ENCODE measurements at places on chromosomes 5 and 9.

DNA sequence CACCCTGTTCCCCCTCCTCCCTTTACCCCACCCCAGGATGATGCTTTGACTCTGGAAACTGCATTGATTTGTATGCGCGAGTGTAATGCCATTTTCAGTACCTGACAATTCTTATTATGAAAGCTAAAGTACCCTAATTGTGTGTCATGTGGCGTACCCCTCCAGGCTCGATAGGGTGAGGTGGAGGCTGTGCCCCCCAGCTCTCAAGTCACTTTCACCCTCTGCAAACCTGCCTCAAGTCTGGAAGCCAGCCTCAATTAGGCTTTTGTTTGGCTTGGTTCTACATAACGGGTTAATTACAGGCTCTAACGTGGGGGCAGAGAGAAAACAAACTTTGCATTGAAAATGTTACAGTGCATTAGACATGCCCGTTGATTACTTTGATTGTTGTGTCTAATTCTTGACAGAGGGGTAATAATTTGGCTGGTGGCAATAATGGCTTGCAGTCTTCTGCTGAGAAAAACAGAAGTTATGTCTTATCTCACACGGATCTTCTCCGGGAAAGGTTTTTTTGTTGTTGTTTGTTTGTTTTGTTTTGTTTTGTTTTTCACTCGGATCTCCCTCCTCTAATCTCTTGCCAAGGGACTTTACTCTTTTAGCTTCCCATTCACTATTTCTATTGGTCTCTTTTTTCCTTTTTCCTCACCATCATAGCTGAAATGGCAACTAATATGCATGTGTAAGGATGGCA is 12.6 kb downstream of the ISL1 start:
- no peak for DNase-seq

DNA sequence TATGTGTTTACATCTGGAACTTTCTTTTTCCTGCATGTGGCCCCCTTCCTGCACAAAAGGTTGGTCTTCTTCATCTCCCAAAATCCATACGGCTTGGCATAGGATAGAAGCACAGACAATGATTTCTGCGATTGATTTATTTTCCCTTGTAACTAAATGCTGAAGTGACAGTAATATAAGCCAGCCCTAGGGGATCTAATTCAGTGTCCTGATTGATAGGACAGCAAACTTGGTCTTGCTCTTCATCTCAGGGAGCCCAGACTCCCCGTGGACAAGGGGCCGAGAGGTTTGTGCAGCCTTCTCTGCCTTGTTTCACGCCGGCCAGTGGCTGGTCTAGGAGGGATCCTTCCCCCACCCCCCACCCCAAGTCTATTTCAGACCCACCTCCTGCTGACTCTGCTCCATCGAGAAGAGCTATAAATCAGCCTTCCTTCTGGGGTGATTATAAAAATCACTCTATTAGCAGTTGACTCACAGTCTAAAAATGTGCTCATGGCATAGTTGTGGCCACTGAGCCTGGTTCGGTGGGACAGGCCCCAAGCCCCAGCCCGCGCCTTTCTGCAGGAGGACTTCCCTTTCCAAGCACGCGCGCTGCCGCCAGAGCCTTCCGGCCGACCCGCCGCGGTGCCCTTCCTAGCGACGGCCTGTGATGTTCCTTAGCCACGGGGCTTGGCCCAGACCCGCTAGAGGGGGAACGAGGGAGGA is 89.8 kb upstream of the COL5A1 start:
- DNase-seq = no peak

- DNase-seq = no peak
These were observed 33.7 kb downstream of the GPR21 start for GRCh38 chr9:123067136-123067535.

GRCh38 chr5:71971862-71972261 is 135.4 kb upstream of the MAP1B start:
- DNase-seq = no peak

DNA sequence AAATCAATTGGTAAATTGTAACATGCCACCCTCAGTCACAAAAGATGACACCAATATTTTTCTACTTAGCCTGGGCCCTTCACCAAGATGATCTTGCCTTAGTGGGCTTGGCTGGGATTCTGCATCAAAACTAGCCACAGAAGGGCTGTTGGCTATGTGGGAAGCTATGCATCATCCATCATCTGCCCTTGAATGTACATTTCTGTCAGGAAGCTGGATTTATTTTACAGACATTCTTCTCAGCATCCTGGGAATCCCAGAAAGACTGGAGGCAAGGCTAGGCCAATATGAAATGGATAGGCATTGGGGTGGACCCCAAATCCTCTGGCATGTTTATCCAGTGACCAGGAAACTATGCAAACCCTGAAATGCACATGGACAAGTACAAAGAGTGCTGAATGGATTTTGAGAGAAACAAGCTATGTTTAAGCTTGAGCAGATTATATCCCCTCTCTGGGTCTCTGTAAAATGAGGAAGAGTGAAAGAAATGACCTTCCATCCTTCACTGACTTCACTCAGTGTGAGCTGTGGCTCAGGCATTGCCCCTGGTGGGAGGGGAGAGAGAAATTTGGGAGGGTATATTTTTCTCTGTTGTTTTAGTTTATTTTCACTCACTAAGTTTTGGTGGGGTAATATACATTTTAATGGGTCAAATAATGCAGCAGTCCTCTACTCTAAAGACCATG is 283.6 kb downstream of the EBF1 start:
- no peak for DNase-seq

DNA sequence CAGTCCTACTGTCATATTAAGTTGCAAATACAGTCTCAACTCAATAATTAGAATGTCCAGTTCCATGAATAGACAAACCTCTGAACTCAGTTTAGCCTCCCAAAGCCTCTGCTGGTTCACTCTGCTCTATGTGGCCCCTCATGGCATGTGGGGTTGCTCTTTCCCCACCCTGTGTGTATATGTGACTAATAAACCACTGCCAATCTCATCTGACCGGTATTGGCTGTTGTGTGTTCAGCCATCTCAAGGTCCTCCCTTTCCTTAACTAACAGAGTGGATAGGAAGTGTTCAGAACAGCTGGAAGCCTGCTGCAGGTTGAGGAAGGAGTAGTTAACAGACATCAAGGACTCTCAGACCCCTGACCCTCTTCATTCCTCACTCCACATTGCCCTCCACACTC is 55.3 kb downstream of the IL33 start:
- DNase-seq = no peak

GRCh38 chr5:75152860-75153259 is 83.8 kb downstream of the ANKRD31 start:
- DNase-seq = no peak

GRCh38 chr5:132364319-132364718 is 5.2 kb upstream of the SLC22A5 start:
- no peak for DNase-seq

DNA sequence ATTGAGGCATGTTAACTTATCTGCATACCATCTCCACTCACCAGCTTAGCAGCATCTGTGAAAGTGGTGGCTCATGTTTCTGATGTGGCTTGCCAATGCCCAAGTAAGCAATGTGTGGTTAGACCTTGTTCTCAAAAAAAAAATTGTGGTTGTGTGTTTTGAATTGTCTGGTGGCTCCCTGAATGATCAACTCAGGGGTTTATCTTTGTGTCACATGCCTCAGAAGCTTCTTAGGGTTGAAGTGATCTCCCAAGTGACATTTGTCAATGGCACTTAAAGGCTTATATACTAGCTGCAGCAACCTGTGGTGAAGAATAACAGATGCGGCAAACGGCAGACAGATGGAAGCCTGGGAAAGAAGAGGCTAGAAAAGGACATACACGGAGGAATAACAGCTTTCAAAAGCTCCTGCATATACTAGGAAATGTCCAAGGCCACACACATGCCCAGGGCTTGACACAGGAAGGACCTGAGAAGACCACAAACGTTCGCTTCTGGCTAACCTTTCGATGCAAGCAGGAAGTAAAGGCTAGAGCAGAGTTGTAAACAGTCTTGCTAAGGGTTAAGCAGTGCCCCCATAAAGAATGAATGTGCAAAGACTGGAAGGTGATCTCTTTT is 42.2 kb upstream of the FSD1L start:
- DNase-seq = peak; percentile 33

- no peak for DNase-seq
These were observed 194.8 kb upstream of the TBCA start for GRCh38 chr5:77970891-77971290.

DNA sequence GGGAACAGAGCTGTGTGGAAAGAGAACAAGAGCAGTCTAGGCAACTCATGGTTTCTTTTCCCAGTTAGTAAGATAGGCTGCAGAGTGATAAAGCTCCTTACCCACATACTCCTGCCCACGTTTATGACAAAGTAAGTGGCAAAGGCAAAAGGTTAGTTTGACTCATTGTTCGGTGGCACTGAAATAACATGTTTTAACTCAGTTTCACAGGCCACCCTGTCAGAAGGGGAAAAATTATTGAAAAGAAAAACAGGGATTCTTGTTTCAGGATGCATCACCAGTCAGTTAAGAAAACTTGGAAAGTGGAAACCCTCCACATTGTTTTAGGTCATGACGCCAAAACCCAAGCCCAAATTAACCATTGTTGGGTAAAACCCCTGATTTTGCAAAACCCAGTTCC is 22.3 kb upstream of the DAB2 start:
- no peak for DNase-seq

GRCh38 chr5:124697501-124697900 is 48.9 kb downstream of the ZNF608 start:
- no peak for DNase-seq

DNA sequence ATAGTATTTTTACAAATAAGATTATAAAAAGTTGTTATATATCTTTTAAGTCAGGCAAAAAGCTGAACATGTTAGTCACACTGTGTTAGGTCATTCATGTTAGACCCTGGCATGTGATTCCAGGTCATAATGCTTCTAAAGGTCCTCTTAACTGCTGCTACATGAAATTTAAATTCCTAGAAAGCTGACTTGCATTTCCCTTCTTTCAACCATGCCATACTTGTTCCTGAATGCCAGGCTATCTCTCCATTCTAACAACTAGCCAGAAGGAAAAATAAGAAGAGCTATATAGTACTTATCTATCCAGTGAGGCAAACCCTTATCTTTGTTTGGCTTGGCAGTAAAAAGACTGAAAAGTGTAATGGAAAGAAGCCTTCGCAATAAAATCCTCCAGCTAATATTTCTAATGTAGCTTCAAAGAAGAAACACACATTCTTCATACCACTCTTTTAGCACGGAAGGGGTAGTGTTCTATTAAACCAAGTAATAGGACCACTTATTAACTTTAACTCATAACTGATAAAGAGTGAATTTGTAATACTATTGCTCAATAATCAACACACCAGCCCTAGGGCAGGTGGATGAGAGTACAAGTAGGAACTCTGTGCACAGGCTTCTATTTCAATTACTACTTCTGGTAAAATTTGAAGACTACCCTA is 310.2 kb downstream of the PDE4D start:
- DNase-seq = peak; percentile 88

DNA sequence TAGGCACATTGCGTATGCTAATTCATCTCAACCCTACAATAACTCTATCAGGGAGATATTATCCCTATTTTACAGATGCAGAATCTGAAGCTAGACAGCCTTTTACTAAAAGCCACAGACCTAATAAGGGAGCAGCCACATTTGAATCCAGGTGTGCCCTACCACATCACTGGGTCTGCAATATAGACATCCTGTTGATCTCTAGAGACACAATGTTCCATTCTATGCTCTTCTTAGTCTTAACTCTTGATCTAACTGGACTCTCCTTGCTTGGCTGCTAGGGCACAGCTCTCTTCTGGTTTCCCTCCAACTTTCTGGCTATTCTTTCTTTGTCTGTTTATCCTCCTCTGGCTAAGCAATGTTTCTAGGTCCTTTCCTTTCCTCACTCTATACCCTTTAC is 1.4 kb upstream of the SPATA6L start:
- DNase-seq = no peak

- no peak for DNase-seq
These were observed 32.5 kb upstream of the PPP1R26 start for GRCh38 chr9:135447126-135447525.

DNA sequence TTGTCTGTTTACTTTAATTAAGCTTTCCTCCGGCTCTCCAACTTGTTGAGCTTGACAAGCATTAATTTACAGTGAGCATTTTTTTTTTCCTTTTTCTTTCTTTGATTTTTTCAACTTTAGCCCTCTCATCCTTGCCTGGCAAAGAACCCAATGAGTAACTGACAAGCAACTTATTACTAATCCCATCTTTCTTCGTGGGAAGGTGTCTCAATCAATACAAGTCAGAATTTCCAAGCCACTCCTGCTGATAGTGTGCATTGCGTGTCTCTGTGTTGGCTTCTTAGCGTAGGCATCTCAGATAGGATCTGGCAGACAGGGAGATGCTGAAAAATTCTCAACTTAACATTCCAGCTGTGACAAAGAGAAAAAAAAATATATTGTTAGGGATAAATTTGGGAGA is 527.7 kb upstream of the WWC1 start:
- DNase-seq = no peak

DNA sequence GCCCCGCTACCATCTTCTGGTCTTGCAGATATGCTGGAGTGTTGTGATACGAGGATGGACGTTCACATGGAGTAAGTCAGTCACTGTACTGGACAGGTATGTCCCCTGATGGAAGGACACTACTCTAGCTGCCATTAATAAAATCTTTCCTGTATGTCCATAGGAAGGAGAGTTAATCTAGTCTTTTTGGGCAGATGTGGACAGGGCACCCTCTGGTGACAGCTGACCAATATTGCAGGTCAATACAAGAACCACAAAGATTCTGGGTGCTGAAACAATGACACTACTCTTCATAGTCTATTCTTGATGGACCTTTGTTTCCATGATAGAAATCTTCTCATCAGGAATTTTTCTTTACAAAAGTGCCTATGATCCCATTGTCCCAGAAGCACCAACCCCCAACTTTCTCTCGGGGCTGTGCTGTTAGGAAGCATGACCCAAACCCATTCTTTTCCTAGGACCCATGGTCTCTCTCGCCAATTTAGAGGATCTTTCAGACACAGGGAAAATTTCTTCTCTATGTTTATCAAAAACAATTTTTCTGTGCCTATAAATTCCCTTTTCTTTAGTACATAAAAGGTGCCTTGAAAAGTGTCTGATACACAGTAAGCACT is 376.9 kb downstream of the DTWD2 start:
- no peak for DNase-seq

DNA sequence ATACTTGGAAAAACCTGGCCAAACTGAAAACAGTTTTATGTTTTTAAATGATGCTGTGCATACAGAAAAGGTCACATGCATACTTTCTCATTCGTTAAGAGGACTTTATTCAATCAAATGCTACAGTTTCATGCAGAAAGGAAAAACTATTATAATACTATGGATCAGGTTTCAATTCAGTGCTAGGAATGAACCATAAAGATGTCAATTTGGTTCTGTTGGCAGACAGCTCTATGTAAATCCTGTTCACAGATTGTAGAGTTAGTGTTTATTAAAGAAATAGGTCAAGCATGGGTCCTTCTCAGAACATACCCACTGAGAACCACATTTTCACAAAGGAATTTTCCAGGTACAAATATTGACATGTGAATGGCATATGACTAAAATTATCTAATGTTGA is 57.1 kb downstream of the RETREG1 start:
- DNase-seq = peak; percentile 19

GRCh38 chr5:135708481-135709207 is 125.8 kb upstream of the SLC25A48 start:
- DNase-seq = no peak

DNA sequence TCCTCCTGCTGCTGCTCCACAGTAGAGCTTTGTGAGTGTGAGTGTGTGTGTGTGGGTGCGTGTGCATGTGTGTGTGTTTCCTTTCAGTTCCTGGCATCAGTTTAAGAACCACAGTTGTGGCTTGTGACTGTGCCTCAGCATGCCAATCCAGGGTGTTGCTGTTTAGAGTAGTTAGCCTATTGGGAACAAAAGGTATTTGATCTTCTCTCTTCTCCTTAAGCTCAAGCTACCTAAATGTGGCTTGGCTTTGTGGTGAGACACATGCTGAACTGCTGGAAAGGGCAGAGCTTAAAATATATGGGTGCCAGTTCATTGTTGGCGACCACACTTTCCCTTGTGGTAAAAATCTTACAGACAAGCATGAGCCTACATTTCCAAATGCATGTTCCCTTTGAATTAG is 116.6 kb upstream of the BNC2 start:
- no peak for DNase-seq
